ENCODE measurements at places on chromosomes 5 and 9.

- DNase-seq = no peak
Observed at GRCh38 chr5:112036206-112036605, 279.2 kb upstream of the NREP start.

- peak; percentile 51 for DNase-seq
Observed at GRCh38 chr5:94433397-94434163, 184.8 kb downstream of the KIAA0825 start.

DNA sequence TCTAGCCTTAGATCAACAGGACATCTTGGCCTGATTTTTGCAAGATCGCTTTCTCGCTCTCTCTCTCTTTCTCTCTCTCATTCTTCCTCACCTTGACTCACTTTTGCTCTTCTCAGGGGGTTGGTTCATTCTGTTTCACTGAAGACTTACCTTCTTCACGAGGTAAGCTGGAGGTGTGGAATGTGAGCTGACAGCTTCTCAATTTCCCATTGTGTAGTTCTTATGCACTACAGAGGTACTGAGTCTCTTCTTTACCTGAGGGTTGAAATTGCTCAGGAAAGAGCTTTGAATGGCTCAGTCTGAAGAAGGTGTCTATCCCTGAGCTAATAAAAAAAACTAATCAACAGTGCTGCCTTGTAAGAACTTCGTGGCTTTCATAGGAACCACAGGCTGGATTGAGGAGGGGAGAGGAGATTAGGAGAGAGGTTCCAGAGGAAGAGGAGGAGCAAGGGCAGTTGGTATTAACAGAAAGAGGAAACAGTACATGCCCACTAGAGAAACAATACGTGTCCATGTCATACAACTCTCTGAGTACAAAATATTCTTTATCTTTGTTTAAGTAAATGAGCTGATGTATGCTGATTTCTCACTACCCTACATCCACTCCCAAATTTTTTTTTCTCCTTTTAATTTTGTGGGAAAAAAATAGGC is 192.2 kb downstream of the TMEM167A start:
- DNase-seq = no peak

DNA sequence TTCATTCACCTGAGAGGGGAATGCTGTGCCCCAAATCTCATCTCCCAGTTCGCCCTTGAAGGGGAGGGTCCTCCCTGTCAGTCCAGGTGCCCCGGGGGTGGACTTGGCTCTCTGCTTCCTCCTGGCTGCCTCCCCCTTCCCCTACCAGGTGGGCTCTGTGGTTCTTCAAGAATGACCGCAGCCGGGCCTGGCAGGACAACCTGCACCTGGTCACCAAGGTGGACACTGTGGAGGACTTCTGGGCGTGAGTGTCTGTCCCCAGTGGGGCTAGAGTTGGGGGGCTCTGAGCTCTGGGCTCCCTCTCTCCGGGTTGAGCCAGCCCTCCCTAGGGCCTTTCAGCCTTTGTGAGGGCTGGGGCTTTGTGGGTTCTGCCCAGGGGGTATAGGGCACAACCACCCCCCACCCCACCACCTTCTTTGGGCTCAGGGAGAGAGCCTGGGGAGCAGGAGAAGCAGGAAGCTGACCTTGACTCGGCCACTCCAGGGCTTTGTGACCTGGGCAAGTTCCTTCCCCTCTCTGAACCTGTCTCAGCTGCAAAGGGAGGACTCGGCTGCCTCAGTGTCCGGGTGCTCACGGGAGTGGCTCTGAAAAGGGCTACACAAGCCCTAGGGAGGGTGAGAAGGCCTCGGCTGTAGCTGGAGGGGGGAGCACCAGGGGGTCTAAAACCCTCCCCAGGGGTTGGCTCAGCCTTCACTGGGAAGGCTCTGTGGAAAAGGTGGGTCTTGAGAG is 3.6 kb upstream of the TSPAN17 start:
- DNase-seq = no peak

DNA sequence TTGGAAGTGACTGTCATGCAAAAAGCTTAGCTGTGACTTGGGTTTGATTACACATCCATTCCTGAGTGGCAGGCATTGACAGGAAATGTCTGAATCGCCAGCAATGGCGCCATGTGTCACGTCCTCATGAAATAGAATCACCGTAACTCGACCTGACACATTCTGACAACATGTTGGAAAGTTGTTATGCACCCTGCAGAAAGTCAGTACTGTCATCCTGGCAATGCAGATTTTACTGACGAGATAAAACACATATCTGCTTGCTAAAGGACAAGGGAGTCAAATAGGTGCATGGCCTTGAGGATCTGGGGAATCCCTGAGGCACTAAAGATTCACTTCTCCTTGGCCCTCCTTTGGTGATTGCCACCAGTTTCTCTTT is 344.2 kb downstream of the SPATA31D1 start:
- DNase-seq = no peak

DNA sequence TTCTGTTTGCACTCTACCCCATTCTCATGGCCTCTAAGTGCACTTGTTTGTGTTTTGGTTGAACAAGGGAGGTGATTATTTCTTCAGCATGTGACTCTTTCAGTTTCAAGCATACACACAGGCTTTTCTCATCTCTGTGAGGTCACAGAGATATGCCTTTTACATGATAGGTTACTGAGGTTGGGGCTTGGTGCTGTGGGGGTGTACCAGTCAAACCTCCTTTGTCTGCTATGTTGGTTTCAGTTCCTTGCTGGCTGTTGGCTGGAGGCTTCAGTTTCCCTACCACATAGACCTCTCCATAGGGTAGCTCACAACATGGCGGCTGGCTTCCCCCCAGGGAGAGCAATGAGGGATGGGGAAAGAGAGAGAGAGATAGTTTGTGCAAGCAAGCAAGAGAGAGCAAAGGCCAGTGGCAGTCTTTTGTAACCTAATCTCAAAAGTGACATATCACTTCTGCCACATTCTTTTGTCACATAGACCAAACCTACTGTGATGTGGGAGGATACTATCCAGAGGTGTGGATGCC is 96.7 kb upstream of the SEMA6A start:
- DNase-seq = no peak

DNA sequence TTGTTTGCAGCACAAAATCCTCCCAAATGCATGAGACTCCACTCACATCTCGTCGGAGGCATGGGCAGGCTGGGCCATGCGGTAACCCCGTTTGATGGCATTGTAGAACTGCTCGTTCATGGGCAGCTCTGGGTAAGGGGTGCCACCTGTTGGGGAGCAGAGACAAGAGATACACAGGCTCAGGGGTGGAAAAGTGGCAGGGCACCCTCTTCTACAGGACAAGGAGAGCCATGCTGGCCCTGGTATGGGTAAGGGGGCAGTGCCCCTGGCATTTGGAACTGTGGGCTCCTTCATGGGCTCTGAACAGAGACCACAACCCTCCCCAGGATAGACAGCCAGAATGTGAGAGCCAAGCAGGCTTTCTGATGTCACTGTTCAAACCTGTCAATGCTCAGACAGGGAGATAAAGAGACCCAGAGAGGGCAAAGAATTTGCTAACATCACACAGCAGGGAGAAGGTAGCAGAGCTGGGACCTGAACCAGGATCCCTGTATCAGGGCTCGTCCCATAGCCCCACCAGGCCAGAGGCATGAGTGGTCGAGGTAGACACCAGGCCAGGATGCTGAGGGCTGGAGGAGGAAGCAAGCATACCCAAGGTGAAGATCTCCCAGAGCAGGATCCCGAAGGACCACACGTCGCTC is 33.2 kb upstream of the CSF1R start:
- DNase-seq = peak; percentile 69

DNA sequence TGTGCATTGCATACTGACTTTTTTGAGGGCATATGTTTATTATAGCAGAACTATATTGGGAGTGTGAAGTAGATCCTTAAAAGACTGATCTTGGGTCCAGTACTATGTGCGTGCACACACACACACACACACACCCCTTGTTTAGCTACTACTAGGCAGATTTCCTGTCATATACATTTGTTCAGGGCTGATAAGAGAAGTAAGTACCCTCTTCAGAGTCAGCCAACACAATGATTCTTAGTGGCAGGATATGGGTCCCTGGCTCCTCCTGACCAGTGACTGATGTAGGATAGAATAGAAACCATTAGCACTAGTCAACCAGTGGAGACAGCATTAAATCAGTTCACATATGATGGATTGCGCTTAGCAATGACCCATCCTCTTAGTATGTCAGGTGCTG is 76.2 kb upstream of the MIER3 start:
- DNase-seq = peak; percentile 78

- DNase-seq = no peak
Observed at GRCh38 chr9:70420441-70421271, 6.2 kb upstream of the KLF9 start.

DNA sequence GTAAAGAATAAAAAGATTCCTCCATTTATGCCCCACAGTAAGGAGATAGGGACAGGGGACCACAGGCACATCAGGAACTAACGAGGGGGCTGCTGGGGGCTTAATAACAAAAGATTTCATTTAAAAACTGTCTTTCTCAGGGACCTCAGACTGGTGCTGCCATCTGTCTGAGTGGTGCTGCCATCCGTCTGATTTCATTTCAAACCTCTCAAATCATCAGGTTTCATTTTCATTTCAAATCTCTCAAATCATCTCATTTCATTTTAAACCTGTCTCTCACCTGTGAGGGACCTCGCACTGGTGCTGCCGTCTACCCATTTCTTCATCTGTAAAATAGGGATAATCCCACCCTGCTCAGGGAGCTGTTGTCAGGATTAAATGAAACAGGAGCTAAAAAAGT is 45.9 kb downstream of the ADRA1B start:
- DNase-seq = no peak

DNA sequence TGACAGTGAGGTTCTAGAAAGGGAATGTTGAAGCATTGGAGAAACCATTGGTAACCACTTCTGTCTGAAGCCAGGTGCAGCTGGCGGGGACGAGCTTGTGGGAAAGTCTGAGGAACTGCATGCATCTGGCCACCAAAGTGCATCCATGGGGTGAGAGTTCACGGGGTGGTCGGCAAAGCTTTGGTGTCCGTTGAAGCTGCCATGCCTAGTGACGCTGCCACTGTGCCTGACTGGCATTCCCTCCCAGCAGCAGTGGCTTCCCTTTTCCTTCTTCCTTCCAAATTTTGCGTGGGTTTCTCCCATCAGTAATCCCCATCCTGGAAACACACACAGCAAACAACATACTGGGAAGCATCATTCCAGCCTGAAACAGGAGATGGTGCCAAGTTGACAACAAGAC is 145.7 kb upstream of the ALDH1B1 start:
- no peak for DNase-seq

DNA sequence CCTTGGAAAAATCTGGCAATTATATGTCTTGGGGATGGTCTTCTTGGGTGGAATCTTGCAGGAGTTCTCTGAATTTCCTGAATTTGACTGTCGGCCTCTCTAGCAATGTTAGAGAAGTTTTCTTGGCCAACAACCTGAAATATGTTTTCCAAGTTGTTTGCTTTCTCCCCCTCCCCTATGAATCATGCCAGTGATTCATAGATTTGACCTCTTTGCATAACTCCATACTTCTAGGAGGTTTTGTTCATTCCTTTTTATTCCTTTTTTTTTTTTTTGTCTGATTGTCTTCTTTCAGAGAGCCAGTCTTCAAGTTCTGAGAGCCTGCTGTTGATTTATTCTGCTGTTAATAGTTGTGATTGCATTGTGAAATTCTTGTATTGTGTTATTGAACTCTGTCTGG is 56.7 kb upstream of the SLC44A1 start:
- no peak for DNase-seq

DNA sequence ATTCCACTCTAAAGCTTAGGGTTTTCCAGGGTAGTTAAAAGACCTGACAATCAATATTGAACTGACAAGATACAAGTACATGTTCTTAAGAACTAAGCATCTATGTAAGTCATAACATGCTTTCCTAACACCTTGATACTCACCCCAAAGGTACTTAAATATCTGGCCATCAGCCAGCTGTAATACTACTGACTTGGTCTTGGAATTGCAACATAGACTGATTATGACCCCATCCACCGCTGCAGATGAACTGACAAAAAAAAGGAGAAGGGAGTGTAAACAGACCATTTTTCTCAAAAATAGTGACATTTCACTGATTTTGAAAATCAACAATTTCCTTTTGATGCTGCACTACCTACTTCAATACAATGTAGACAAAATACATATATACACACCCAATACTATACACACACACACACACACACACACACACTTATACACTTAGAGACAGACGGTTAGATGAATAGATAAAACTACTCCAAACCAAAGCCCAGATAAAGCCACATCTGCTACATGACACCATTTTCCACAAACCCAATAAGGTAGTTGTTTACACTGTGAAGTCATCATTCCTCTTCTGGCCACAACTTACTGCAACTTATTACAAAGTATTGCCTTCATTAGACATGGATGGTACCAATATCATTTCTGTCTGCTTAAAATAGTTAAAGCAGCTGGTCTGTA is 30.4 kb downstream of the ELP1 start:
- DNase-seq = no peak

- DNase-seq = no peak
Observed at GRCh38 chr5:1209896-1210776, 8.7 kb downstream of the SLC6A19 start.

Measured in common myeloid progenitor, CD34-positive (primary cell).